GM23248 (cell line): ENCODE measurements at places on chromosomes 13 and 19. TPM values are rescaled to one million over a fixed set of nuclear protein-coding genes. Genes with fewer than 3 reads are reported as not detected.

- DNase-seq, result no peak
Measured at GRCh38 chr13:85194482-85194881, 604.7 kb downstream of the SLITRK6 start.

- DNase-seq, result no peak
Measured at GRCh38 chr13:103976371-103976770, 910.2 kb upstream of the SLC10A2 start.

- no peak for DNase-seq
Measured at GRCh38 chr19:38252941-38253691, 3.1 kb downstream of the PPP1R14A start.

DNA sequence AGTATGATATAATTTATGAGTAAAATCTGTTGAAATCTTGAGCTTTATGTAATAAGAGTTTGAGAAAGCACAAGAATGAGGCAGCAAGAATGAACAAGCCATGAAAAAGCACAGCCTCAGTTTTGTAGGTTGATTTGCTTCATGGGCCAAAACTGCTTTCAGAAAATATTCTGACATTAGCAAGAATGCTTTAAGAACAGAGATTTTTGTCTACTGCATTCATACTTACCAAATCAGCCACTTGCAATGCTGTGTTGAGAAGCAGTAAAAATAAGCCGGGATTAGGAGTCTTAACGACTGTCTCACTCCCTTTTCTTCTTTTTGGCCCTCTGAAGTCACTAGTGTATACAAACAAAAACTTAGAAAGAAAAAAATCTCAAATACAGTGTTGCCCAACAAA, 114.5 kb downstream of the POSTN start:
- peak; percentile 38 for DNase-seq

The NOTCH3 gene
- 66.1 and 66.9 TPM in 2 replicates for total RNA-seq

The VSTM1 gene
- total RNA-seq, result not detected in 2 replicates

DNA sequence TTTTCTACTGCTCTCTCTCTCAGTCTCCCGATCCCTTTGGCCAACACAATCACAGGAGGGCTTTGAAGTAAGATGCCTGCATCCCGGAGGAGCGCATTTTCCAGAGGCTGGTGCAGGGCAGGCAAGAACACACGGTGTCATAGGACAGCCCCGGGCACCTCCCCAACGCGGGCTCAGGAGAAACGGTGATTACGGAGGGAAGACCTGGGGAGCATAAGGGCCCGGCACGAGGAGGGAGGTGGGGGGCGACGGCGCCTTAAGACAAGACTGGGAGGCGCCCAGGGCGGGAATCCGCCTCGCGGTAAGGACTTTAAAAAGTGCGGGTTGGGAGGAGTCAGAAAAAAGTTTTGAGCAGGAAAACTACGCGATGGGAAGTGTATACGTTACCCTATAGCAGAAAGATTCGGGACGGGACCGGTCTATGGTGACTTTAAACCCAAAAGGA, 18.7 kb upstream of the ZNF888 start:
- peak; percentile 63 for DNase-seq

DNA sequence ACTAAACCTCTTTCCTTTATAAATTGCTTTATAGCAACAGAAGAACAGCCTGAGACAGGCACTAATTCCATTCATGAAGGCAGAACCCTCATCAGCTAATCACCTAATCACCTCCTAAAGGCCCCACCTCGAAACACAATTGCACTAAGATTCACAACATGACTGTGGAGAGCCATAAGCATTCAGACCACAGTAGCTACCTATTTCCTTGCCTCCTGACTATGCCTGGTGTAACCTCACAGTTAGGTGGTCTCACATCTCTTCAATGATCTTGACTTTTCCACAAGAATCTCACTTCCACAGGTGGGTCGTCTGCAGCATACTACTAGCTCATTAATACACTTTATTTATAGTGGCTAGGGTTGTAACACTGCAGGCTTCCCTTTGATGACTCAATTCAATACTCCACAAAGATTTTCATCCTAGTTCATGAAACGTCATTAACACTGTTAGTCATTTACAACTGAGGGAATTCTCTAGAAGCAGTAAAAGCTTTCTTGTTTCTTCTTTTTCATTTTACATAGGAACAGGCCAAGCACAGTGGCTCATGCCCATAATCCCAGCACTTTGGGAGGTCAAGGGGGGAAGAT, 27.1 kb downstream of the STK24 start:
- DNase-seq, result peak; percentile 58

GRCh38 chr19:5192568-5192967, 148.0 kb downstream of the PTPRS start:
- DNase-seq, result no peak

The HMGB1 gene
- total RNA-seq, result 193 and 233 TPM in 2 replicates

The ZNF677 gene
- 15.9 and 18.8 TPM in 2 replicates for total RNA-seq

- DNase-seq, result no peak
Measured at GRCh38 chr19:29815231-29815630, 3.4 kb downstream of the CCNE1 start.
